ENCODE measurements at places on chromosomes 1 and 21. TPM values are rescaled to one million over a fixed set of nuclear protein-coding genes. Genes with fewer than 3 reads are reported as not detected.
A peak's percentile ranks its signal among the peaks of the same experiment; 100 is the strongest.

DNA sequence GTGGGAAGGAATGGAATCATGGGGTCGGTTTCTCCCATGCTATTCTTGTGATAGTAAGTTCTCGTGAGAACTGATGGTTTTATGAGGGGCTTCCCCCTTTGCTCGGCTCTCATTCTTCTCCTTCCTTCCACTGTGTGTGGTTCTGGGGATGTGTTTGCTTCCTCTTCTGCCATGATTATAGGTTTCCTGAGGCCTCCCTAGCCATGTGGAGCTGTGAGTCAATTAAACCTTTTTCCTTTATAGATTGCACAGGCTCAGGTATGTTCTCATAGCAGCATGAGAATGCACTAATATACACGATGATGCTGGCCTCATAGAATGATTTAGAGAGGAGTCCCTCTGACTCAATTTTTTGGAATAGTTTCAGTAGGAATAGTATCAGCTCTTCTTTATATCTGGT lies 195.4 kb upstream of the IVNS1ABP start:
- DNase-seq = no peak

DNA sequence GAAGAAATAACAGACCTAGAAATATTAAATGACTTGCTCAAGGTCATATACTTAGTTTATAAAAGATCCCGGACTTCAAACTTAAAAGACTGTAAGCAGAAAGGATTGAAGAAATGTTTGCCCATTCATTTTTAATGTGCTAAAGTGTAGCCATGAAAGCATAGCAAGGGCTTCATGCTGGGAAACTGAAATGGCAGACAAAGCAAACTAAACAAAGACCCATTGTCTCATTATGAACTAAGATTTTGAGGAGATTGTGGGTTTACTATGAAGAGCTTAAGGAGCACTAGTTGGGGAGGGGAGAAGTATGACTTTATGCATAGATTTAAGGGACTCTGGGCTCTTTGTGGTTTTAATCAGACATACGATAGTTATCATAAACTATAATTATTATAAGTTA lies 26.3 kb downstream of the ADAMTS1 start:
- DNase-seq = no peak

GRCh38 chr1:171869097-171869496 lies 27.8 kb downstream of the DNM3 start:
- no peak for DNase-seq

- DNase-seq = no peak
These were observed 99.2 kb upstream of the B3GALT2 start for GRCh38 chr1:193285641-193286040.

DNA sequence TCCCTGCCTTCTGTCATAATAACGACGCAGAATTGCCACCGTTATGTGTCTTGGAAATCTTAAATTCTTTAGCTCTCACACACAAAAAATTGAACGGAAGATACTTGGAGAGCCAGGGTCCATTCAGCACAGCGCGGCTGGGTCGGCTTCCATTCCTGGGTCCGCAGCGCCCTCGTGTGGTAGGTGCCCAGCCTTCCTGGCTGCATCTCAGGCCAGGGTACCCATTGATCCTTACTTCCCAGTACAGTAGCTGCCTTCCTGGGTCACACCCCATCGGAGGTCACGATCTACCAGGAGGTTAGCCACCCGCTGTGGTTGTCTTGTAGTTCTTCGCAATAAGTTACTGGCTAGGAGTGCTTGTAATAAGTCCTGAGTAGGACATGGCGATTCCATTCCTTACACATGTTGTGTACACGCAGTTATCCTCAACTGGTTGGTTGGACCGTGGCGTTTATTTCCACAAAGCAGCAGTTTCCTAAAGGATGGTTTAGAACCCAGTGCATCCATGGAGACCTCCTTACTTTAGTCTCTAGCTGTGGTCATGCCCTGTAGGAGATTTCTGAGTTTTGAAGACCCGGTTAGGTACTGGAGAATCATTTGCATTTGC lies 9.9 kb upstream of the MTARC1 start:
- peak; percentile 69 for DNase-seq

- DNase-seq = no peak
These were observed 277.0 kb downstream of the PTPRU start for GRCh38 chr1:29513357-29513756.

DNA sequence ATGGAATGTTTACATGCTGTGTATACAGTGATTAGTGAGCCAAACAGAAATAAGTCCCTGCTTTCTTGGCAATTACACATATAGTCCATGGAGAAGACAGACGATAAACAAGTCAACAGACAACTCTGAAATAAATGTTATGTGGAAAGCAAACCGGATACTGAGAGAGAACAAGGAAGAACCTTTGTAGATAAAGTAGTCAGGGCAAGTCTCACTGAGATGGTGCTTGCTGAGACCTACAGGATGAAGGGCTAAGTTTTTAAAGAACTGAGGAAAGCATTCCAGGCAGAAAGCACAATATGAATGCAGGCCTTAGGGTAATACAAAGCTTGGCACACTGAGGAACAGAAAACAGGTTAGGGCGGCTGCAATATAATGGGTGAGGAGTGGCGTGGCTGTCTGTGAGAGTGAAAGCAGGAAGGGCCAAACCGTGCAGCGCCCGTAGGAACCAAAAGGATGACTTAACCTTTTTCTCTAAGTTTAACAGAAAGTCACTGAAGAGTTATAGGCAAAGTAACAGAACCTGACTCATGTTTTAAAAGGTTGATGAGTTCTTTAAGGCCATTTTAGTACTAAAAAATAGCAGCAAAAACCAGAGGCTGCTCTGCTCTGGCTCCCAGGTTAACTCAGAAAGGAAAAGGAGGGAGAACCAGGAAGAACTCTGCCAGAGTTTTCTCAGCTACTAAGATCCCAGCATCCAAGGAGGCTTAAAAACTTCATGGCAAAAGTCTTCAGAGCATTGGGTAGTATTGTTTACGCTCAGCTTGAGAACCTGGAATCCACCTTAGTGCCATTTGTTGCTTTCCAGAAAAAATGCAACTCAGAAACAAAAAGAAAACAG lies 8.7 kb upstream of the TTF2 start:
- DNase-seq = peak; percentile 41

The PDZK1 gene
- 0.42 TPM for total RNA-seq

The GFI1 gene
- 47.8 TPM for total RNA-seq

The CIART gene
- 1.7 TPM for total RNA-seq

The KCND3 gene
- not detected for total RNA-seq

GRCh38 chr1:151494741-151495281 lies 16.4 kb upstream of the CGN start:
- DNase-seq = no peak

- peak; percentile 65 for DNase-seq
These were observed 1.2 kb downstream of the RUNX3 start for GRCh38 chr1:24928689-24929397.

Data from activated CD4-positive, alpha-beta T cell treated with anti-CD3 and anti-CD28 coated beads, Interleukin-2, amount 10 ng/mL, durations not matched to agents 7 days and 5 days (primary cell).